Thyroid gland (tissue), 4 donors: ENCODE measurements at places on chromosomes 11 and 22. TPM values are rescaled to one million over a fixed set of nuclear protein-coding genes. Genes with fewer than 3 reads are reported as not detected.

Gene LINC01488
- total RNA-seq, result not detected

Gene ARVCF
- 123 TPM for total RNA-seq

Gene DNHD1
- total RNA-seq, result 12.9 TPM

DNA sequence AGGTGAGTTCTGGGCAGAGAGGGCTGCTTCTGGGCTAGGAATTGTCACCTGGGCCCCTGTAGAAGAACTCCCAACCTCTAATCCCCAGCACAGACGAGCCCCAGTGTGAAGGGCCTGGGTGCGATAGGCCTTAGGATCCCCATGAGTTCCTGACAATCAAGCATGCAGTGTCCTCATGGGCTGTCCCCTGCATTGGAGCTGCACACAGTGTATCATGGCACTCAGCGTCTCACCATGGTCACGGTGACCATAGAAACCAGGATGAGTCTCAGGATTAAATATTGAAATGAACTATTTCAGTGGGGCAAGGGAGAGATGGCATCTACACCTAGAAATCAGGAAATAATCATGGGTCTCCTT is 292 bp downstream of the SCGB2A1 start:
- H3K27ac ChIP-seq, result no peak overlapping the region
- no peak for DNase-seq
- no peaks in the 10 kb centered on the region for H3K36me3 ChIP-seq
- no peaks in the 10 kb centered on the region for H3K27me3 ChIP-seq
- peaks cover 7% of the 10 kb centered on the region for H3K4me1 ChIP-seq

GRCh38 chr11:61761440-61762222 is 9.2 kb downstream of the MYRF start:
- H3K36me3 ChIP-seq, result no peaks in the 10 kb centered on the region
- DNase-seq, result no peak
- no peak overlapping the region for H3K27ac ChIP-seq
- H3K4me3 ChIP-seq, result no peak overlapping the region
- H3K4me1 ChIP-seq, result no peaks in the 10 kb centered on the region
- H3K27me3 ChIP-seq, result no peaks in the 10 kb centered on the region

GRCh38 chr11:62431171-62431901 is 12.5 kb downstream of the SCGB1A1 start:
- H3K27me3 ChIP-seq, result no peaks in the 10 kb centered on the region
- H3K27ac ChIP-seq, result no peak overlapping the region
- no peak for DNase-seq
- H3K36me3 ChIP-seq, result no peaks in the 10 kb centered on the region
- H3K4me3 ChIP-seq, result no peak overlapping the region
- no peaks in the 10 kb centered on the region for H3K4me1 ChIP-seq

DNA sequence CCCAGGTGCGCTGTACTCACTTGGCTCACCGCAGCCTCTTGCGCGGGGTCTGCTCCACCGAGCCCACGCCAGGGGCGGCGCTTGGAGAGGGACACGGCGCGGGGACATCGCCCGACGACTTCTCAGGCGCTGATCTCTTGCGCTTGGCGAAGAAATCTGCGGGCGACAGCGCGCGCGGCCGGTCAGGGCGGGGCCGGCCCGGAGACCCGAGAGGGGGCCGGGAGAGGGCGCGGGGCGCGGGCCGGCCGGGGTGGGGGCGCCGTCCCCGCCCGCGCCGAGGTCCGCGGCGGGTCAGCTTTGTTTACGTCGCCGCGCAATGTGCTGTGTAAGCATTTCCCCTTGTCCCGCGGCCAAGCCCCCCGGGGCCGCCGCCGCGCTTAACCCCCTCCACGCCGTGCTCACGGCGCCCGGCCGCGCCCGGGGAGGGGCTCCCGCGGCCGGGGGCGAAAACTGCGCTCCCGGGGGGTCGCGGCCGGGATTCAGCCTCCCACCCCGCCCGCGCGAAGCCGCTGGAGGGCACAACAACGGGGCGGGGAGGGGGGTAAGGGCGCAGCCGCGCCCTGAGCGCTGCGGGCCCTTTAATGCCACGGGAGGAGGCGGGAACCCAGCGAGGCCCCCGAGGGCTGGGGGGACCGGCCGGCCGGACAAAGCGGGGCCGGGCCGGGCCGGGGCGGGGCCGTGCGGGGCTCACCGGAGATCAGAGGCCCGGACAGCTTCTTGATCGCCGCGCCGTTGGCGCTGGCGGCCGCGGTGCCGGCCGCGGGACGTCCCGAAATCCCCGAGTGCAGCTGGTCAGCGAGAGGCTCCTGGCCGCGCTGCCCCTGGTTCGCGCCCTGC is 1.4 kb downstream of the CDKN1C start:
- no peaks in the 10 kb centered on the region for H3K36me3 ChIP-seq
- H3K27me3 ChIP-seq, result no peaks in the 10 kb centered on the region
- peaks cover 16% of the 10 kb centered on the region for H3K4me1 ChIP-seq
- peak overlapping the region; percentile 75 for H3K4me3 ChIP-seq
- peak overlapping the region; percentile 77 for H3K27ac ChIP-seq

DNA sequence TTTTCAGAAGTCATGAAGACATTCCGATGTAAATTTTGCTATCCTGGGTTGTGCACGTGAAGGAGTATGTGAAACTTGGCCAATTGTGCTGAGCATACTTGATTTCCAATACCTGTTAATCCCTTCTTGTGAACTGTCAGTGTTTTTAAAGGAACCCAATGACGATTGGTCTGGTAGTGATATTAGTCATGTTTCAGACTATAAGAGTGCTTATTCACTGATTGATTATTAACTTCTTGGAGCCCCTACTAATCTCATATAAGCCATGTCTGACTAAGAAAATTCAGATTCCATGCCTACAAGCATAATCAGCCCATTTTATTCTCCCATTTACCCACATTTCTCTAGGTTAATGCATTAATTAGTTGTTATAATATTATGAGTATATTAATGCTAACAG is 330.8 kb upstream of the MTNR1B start:
- no peaks in the 10 kb centered on the region for H3K27me3 ChIP-seq
- H3K4me3 ChIP-seq, result no peak overlapping the region
- no peak overlapping the region for H3K27ac ChIP-seq
- no peak for DNase-seq
- H3K4me1 ChIP-seq, result no peaks in the 10 kb centered on the region

- no peaks in the 10 kb centered on the region for H3K4me1 ChIP-seq
- no peak overlapping the region for H3K27ac ChIP-seq
- H3K27me3 ChIP-seq, result no peaks in the 10 kb centered on the region
- DNase-seq, result no peak
- H3K4me3 ChIP-seq, result no peak overlapping the region
Measured at GRCh38 chr22:48754611-48755058, 1073.0 kb downstream of the BRD1 start.

DNA sequence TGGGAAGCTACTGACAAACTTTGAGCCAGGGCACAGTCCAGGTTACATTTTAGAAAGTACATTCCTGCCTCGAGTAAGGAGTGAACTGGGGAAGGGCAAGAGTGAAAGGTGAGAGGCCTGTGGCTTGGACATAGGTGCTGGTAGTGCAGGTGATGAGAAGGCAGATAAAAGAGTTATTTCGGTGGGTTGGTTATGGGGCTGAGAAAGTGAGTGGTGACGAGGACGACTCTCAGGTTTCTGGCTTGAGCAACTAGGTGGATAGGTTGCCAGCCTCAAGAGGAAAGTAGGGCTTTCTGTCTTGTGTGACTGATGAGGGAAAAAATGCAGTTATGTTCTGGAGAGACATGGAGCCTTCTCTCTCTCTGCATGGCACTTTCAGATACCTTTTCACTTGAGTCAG is 3.7 kb downstream of the POLR2F start:
- H3K27ac ChIP-seq, result no peak overlapping the region
- H3K27me3 ChIP-seq, result no peaks in the 10 kb centered on the region
- H3K36me3 ChIP-seq, result peaks cover 23% of the 10 kb centered on the region
